ENCODE measurements at places on chromosomes 7 and 10.

DNA sequence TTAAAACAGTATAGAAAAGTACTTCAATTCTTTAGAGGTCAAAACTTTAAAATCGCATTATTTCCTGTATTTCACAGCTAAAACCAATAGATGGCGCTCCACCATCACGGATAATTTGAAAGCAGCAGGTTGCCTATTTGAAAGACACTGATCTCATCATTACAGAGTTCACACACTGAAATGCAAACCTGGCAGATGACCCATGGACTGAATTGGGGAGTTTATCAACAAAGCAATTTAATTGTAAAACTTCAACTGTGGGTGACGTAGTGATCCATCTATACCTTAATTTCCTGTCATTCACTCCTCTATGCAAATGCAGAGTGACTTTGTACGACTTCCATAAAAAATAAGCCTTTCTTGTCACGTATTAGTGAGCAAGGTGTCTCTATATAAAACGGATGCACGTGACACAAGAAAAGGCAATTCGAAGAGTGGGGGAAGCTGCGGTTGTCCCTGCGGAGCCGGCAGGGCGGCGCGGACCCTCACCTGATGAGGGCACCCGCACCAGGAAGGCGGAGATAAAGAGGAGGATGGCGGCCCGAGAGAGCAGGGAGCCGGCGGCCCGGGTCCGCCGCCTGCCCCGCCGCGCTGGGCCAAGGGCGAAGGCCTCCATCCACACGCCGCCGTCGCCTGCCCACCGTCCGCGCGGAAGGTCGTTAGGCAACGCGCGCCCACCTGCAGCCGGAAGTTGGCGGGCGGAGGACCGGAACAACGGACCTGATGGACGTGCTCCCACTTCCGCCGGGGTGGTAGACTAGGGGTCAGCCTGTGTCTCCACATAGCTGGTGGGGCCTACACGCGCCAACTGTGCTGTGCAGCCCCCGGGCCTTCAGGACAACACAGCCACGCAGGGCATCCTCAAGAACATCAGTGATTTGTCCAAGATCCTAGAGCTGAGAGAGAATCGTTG lies at the start of gene ZPBP:
TSS of gene ZPBP (minus strand) at position 668 of the 913 bp plus-strand sequence. CDS start at position 616, 52 bp downstream.
- peak; percentile 31 for DNase-seq

DNA sequence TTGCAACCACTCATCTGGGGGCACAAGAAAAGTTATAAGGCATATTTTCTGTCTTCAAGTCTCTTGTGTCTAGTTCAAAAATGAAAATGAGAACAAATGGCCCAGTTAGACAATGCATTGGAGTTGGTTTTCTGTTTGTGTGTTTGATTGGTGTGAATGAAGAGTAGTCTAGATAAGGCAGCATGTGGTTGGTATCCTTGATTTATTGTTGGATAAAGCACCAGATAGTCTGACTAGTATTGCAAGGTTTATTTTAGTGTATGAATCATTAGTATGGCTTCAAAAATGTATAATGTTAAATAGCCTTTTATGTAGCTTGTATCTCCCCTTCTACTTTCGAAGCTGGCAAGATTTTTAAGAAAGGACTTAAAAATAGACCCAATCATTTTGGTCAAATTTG lies 237.3 kb downstream of the CDK14 start:
- no peak for DNase-seq

- DNase-seq: no peak
Measured at GRCh38 chr10:11397980-11398580, 213.4 kb downstream of the USP6NL start.

GRCh38 chr7:82021713-82022112 lies 251.9 kb upstream of the HGF start:
- DNase-seq: no peak

GRCh38 chr7:140223515-140224221 lies 46.9 kb upstream of the KDM7A start:
- no peak for DNase-seq

- DNase-seq: no peak
Measured at GRCh38 chr7:139675127-139676125, 102.4 kb downstream of the HIPK2 start.

GRCh38 chr10:53025172-53025711 lies 252.7 kb upstream of the MBL2 start:
- no peak for DNase-seq

DNA sequence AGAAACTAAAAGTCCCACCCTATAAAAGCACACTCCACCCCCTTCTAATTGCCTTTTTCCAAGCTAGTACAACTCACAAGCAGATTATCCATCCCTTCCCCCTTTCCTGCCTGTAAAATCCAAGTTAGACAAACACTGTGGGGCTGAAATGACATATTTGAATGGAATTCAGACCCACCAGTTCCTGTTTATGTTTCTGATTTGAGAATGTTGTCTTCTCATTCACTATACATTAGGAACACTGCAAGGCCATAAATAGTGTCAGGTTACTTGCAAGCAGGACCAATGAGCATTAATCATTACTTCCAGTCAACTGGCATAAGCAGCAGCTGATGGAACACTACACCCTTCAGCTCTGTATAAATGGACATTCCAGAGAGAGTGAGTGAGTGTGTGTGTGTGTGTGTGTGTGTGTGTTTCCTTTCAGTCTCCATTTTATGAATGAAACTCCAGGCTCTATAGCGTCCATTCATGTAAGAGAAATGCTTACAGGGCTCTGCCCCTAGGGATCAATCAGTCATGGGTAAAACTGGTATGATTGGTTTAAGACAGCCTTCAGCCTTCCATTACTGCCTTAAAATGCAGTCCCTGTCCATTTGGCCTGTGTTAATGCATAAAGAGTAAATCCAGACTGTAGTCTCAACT lies 69.3 kb downstream of the ETV1 start:
- no peak for DNase-seq

Data from activated CD4-positive, alpha-beta T cell treated with anti-CD3 and anti-CD28 coated beads, Interleukin-2, amount 50 U/mL, for 4 hours (primary cell).